ENCODE measurements at places on chromosomes 16 and 17.

GRCh38 chr17:44842748-44843147, 4.9 kb upstream of the HIGD1B start:
- no peak for DNase-seq

DNA sequence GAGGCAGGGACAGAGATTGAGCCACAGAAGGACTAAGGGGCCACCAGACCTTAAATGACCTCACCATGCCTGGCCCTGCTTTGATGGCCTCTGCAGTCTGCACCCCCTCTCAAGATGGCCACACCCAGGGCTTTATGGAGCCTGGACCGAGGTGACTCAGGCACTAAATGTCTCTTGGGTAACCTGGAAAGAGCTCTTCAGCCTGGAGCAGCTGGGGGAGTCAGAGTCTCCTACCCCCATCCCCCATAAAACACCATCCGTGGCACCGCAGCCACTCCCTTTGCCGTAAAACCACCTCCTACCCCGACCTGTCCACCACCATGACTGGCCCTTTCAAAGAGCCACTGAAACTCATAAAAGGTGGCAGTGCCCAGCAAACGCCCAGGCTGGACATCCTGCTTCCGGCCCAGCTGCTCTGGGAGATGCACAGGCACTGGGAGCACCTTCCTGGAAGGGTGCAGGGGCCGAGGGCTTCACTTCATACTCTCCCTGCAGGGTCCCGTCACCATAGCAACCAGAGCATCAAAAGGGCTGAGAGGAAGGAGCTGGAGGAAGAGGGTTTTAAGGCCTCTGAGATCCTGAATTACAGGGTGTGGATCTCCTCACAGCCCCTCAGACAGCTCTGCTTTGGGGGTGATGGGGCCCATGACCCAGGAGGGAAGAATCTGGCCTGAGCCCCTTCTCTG, 22.3 kb downstream of the FOXN1 start:
- DNase-seq = no peak

DNA sequence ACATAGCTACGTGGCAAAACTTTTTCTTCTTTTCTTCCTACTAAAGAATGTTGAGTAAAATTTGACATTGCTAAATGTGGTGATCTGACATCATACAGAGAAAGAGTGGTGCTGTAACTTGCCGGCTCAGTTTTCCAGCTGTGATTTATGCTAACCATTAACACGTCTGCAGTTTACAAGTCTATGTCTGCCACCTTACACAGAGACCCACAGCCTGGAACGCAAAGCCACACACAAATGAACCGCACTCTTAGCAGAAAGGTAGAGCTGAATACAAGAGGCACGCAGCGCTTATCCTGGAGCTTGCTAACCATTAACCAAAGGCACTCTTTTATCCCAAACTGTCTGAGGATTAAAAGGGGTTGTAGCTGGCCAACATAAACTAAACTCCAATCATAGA, 31.9 kb downstream of the CACNG1 start:
- no peak for DNase-seq

GRCh38 chr16:519425-519824, 8.1 kb upstream of the CAPN15 start:
- no peak for DNase-seq

DNA sequence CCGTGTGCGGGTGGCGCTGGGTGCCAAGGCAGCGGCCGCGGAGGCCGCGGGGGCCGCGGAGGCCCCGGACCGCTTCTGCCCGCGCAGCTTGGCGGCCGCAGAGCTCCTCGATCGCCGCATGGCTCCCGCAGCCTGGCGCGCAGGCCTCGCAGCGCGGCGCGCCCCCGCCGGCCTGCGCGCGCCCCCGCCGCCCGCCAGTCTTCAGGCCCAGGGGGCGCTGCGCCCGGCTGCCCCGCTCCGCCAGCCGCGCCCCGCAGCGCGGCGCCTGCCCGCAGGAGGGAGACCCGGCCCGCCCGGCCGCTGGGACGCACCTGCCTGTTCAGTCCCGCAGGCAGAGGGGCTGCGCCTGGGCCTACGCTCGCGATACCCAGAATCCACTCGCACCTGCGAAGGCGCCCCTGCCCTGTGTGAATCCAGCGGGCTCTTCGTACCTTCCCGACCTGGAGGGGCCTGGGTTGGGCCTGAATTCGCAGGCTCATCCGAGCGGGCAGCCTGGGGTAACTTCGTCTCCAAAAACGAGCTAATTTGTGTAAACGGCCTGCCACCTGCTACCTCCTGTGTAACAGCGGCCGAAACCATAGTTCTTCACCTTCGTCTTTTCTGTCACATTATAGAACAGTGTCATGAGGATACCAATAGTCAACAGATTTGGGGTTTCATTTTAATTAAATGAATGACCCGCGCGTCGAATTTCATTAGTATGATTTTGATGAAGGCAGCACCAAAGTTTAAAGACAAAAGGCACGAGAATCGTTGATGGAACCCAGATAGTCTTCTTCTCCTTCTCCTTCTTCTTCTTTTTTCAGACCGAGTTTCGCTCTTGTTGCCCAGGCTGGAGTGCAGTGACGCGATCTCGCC, at the start of gene CENPV:
TSS of gene CENPV (minus strand) at position 153 of the 858 bp plus-strand sequence. CDS start at position 120, 33 bp downstream.
- no peak for DNase-seq
